ENCODE measurements at places on chromosomes 7 and 10.

GRCh38 chr7:108291791-108292440 lies 161.8 kb upstream of the LAMB4 start:
- DNase-seq = no peak

DNA sequence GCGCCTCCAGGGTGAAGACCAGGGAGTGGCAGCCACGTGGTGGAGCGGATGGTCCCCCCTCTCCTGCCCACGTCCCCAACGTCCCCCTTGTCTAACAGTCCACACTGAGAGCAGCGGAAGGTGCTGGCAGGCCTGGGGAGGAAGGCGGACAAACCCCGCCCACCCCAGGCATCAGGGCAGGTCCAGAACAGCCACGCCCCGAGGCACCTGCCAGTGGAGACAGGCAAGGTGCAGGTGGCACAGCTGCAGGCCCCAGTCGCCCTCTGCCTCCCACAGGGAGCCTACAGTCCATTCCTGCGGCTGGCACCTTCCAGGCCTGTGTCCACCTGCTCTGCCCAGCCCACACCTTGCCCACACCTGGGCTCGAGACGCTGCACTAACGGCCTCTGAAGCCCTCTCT lies 24.9 kb downstream of the CYP2W1 start:
- DNase-seq = no peak

DNA sequence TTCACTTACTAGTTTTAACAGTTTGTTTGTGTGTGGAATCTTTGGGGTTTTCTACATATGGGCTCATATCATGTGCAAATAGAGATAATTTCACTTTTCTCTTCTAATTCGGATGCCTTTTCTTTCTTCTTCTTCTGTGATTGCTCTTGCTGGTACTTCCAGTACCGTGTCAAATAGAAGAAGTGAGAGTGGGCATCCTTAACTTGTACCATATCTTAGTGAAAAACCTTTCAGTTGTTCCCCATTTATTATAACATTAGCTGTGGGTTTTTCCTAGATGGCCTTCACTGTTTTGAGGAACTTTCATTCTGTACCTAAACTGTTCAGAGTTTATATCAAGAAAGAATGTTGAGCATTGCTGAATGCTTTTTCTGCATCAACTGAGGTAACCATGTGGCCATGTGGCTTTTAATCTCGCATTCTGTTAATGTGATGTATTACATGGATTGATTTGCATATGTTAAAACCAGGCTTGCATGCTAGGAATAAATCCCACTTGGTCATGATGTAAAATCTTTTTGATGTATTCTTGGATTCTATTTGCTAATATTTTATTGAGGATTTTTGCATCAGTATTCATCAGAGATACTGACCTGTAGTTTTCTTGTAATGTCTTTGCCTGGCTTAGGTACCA lies 78.7 kb downstream of the FAM107B start:
- no peak for DNase-seq

- DNase-seq = no peak
Observed at GRCh38 chr10:124127965-124128810, 34.8 kb upstream of the CHST15 start.

DNA sequence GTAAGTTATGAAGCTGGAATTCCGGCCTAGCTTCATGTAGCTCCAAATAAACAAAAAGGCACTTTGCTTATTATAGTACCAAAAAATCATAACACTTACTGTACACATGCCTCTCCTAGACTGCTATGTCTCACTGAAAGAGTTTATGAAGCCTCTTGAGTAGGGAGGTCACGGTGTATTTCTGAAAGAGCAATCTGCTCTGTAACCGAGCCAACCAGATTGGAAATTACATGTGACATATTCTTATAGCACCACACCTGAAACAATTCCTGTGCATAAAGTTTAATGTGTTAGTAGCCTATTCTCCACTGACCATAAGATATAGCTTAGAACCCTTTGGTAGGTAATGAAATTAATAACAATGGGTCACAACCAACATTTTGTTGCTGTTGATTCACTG lies 1.3 kb upstream of the FAM3C start:
- DNase-seq = no peak
